ENCODE measurements at places on chromosomes 2 and 18.
A peak's percentile ranks its signal among the peaks of the same experiment; 100 is the strongest.

- no peak for DNase-seq
These were observed 44.2 kb downstream of the LNPK start for GRCh38 chr2:175957845-175958244.

DNA sequence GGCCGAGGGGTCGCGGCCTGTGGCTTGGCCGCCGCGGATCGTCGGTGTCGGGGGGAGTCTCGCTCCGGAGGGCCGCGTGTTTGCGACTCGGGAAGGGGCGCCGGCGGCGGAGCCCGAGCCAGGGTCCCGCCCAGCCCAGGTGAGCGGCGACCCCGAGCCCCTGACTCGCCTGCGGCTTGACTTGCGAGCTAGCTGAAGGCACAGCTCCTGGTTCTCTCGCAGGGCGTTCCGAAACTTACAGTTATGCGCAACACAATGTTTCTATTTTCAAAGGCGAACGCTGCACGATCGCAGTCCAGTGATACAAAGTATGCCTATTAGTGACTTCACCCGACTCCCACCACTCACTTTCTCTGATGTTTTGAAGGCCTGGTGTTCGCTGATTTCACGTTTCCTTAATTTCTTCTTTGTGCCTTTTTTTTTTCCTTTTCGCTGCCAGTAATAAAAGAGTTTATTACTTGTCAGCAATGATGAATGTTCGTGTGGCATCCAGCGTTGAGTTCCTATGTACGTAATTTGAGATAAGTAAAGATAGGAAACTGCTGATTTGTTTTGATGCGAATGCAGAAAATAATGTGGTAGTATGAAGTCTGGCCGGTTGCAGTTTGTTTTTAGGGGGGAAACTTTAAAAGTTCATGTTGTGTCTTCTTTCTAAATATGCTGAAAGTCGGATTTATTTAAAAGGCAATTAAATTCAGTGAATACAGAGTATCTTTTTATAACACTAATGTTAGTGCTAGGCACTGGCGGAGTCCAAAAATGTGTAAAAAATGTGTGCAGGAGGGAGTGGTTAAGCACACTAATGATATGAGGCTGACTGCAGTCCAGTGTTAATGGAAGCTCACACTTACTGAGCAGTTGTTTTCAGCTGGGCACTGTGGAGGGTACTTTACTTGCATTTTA, 706 bp downstream of the UBXN2A start:
- peak; percentile 32 for DNase-seq

- DNase-seq: no peak
These were observed 129.1 kb upstream of the DNMT3A start for GRCh38 chr2:25470806-25471205.

- no peak for DNase-seq
These were observed 114.5 kb downstream of the TTC27 start for GRCh38 chr2:32742376-32742775.

GRCh38 chr2:108918941-108919341, 70.1 kb downstream of the EDAR start:
- no peak for DNase-seq
